ENCODE measurements at places on chromosomes 3 and 15.

DNA sequence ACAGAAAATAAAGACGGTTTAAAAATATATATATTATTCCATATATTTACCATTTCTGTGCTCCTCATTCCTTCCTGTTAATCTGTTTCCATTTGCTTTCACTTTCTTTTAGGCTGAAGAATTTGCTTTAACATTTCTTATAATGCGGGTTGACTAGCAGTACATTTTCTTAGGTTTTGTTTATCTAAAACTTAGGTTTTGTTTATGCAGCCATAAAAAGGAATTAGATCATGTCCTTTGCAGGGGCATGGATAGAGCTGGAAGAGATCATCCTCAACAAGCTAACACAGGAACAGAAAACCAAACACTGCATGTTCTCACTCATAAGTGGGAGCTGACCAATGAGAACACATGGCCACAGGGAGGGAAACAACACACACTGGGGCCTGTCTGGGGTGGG, 578.1 kb downstream of the FHIT start:
- no peak for DNase-seq

- no peak for DNase-seq
Observed at GRCh38 chr3:171258316-171258715, 201.9 kb downstream of the TNIK start.

- DNase-seq, result no peak
Observed at GRCh38 chr3:142489572-142490323, 41.9 kb upstream of the XRN1 start.

DNA sequence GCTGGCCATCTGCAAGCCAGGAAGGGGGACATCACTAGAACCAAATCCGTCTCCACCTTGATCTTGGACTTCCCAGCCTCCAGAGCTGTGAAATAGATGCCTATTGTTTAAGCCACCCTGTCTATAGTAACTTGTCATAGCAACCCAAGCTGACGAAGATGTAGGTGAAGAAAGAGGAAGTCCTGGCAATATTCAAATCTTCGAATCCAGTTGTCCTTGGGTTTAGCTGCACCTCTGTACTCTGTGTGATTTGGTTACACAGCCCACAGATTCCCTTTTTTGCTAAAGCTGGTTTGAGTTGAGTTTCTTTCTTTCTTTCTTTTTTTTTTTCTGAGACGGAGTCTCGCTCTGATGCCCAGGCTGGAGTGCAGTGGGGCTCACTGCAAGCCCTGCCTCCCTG, 68.0 kb upstream of the XCR1 start:
- no peak for DNase-seq

- no peak for DNase-seq
Observed at GRCh38 chr15:52021128-52021671, 2.2 kb downstream of the MAPK6 start.

- DNase-seq, result no peak
Observed at GRCh38 chr3:119967353-119968006, 126.8 kb downstream of the GSK3B start.

DNA sequence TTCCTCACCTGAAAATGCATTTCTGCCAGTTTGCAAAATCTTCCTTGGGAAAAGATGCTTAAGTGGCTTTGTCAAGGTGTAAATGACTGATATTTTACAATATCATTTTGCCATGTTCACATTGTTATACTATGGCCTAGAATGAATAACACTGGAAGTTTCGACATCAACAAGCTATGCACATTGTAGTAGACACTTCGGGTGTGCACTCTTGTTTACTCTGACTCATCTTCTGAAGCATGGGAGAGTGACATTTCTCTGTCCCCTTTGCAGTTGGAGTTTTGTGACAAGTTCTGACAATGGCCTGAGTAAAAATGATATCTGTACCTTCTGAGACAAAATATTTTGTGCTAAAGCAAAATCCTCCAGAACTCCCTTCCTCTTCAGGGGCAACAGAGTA, 567.0 kb upstream of the RGMA start:
- no peak for DNase-seq

GRCh38 chr15:98694161-98694560, 45.8 kb downstream of the IGF1R start:
- DNase-seq, result no peak

GRCh38 chr3:148318240-148318639, 379.5 kb upstream of the AGTR1 start:
- DNase-seq, result no peak

- no peak for DNase-seq
Observed at GRCh38 chr15:69298697-69299441, at the start of gene PAQR5. Gene PAQR5 (plus strand): TSS chr15:69298912. CDS start chr15:69360081, 61,169 bp downstream.

DNA sequence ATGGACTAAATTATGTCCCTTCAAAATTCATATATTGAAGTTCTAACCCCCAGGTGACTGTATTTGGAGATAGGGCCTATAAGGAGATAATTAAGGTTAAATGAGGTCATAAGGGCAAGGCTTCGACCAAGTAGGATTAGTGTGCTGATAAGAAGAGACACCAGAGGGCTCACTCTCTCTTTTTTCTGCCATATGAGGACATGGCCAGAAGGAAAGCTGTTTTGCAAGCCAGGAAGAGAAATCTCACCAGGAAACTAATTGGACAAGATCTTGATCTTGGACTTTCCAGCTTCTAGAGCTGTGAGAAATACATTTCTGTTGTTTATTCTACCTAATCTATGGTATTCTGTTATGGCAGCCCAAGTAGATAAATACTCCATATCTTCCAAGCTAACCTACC, 503.6 kb upstream of the NAALADL2 start:
- DNase-seq, result no peak
